Stimulated activated CD8-positive, alpha-beta memory T cell treated with anti-CD3 and anti-CD28 coated beads, Interleukin-4, amount 100 ng/mL, for 48 hours (primary cell): ENCODE measurements at places on chromosomes 11 and 22.

DNA sequence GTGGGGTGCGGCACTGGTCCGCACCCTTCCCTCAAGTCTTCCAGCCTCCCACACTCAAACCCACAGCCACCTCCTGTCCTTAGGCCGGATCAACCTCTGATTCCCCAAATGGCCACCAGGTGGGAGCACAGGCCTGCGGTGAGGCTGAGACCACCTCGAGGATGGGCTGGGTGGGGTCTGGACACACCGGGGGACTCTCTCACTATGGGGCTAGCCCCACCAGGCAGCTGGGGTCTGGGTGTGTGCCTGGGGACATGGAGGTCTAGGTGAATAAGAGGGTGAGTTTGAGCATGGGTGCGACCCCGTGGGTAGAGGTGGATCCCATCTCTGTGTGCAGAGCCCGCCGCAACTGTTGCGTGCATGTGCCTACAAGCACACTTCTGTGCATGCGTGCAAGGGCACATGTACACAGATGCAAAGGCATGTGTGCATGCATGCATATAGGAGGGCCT is 32.6 kb downstream of the MYO18B start:
- peak; percentile 54 for DNase-seq

DNA sequence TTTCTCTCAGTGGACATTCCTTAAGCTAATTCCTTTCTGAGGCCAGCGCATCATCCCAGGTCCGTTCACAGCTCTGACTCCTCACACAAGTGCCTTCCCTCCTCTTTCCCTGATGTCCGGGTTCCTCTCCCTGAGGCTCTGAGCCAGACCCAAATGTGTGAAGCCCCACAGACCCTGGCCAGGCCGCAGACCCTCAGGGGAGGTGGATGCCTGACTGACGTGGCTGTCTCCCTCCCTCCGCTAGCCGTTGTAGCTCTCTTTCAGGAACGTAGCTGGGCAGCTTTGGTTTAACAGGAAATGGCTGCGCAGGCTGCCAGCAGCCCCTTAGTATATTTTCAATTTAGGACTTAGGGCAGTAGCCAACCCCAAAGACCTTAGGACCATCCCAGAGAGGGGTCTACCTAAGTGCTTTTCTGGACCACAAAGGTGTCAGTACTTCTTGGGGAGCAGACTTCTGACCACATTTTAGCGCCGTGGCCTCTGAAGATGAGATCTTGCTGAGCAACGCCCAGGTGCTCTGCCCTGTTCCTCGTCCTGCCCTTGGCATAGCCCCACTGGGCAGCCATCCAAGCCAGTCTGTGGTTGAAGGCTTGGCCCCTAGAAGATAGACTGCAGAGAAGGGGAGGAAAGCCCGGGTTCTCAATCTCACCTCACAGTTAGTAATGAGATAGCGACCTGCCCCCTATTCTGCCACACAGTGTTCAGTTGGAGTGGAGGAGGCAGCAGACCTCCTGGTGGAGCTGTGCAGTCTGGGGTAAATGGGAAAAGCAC is 27.0 kb downstream of the MYBPC3 start:
- no peak for DNase-seq

GRCh38 chr22:40819599-40820140 is 524 bp upstream of the SLC25A17 start:
- no peak for DNase-seq

DNA sequence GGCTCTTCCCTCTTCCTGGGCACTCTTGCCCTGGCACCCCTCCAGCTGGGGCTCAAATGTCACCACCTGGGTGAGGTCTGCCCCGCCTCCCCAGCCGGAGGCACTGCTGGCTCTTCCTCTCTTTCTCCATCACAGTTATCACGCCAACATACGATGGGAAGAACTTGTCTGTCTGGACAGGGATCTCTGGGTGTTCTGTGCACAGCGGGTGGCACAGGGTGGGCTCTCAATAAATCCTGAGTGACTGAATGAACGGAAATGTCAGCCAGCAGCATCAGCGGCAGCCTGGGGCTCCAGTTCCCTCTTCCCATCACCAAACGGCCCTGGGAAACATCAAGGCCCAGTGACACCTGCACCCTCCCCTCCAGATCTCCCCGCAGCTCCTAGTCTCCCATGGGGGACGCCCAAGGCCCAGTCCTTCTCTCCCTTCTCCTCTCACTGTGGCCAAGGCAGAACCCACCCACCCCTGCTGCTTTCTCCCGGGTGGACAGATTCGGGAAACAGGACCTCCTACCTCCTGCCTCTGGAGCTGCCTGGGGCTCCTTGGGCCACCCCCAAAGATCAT is 440 bp upstream of the SLC25A45 start:
- peak; percentile 38 for DNase-seq

- DNase-seq: no peak
Measured at GRCh38 chr11:81673001-81673400, 1060.7 kb downstream of the FAM181B start.

DNA sequence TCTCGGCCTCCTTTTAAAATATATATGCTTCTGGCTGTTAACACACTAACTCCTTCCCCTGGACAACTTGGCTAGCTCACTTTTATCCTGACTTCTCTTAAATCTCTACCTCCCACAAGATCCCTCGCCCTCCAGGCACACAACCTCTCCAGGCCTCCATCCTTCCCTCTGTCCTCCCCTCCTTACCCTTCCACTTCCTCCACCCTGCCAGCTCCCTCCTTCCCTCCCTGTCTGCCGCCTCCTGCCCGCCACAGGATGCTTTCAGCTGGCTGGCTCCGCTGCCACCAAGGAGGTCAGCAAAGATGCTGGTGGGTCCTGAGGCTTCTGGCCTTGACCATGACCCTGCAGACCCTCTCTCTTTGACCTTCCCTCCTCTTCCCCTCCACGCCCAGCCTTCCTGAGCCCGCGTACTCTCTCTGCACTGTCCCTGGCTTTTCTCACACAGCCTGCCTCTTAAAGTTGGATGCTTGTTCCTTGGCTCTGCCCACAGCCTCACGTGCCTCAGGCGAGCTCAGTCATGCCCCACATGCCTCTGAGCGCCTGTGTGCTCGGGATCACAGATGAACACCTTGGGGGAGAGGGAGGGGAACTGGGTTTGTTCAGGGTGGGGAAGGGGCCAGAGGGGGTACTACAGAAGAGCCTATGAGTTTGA is 6.7 kb downstream of the NFAM1 start:
- no peak for DNase-seq

- no peak for DNase-seq
Measured at GRCh38 chr22:19849835-19850762, 4.6 kb downstream of the GNB1L start.

- no peak for DNase-seq
Measured at GRCh38 chr22:50732681-50733080, 5.3 kb upstream of the ACR start.

- no peak for DNase-seq
Measured at GRCh38 chr11:90874281-90874680, 651.4 kb upstream of the CHORDC1 start.
